ENCODE measurements at places on chromosomes 4 and X. TPM values are rescaled to one million over a fixed set of nuclear protein-coding genes. Genes with fewer than 3 reads are reported as not detected.

- DNase-seq = no peak
Observed at GRCh38 chr4:73485596-73485995, 4.1 kb downstream of the AFM start.

GRCh38 chr4:163042306-163042705 lies 124.4 kb downstream of the NAF1 start:
- no peak for DNase-seq

GRCh38 chrX:9609499-9609898 lies 144.6 kb downstream of the TBL1X start:
- DNase-seq = no peak

- DNase-seq = no peak
Observed at GRCh38 chr4:87224141-87224923, 3.9 kb upstream of the KLHL8 start.

GRID2 gene
- polyA plus RNA-seq = 0.57 TPM

GRCh38 chr4:160836431-160836830 lies 1327.4 kb downstream of the FSTL5 start:
- DNase-seq = no peak

CFAP299 gene
- 0.16 TPM for polyA plus RNA-seq

- DNase-seq = no peak
Observed at GRCh38 chr4:100075486-100076270, 114.6 kb downstream of the DDIT4L start.

DNA sequence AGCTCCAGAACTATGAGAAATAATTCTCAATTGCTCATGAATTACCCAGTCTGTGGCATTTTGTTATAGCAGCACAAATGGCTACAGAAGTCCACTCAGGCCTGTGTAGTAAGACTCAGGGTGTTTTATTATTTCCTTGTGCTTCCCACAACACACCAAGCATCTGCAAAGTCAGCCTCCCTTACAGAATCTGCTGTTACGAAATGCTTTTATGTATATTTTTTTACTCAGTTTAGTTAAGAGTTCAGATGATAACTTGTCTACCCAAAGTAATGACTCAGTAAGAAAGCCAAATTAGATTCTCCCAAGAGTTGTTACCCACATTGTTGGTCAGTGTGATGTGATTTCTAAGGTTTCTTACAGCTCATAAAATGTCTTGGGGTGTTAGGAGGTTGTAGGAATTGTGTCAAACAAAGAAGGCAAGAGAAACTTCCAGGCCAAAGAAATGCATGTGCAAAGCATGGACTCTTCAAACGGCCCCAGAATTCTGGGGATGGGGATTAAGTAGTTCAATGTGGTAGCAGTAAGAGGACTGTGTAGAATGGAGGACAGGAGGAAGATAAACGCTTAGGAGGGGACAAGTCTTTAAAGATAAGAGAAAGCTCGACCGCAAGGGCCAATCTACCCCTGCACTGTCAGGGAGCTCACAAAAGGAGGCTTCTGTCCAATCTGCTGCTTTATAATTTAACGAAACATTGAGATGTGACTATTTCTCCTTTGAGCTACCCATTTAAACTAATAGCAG lies 35.4 kb upstream of the TMEM184C start:
- DNase-seq = no peak

TCEAL2 gene
- polyA plus RNA-seq = 6.6 TPM

HGFAC gene
- 1.3 TPM for polyA plus RNA-seq

DNA sequence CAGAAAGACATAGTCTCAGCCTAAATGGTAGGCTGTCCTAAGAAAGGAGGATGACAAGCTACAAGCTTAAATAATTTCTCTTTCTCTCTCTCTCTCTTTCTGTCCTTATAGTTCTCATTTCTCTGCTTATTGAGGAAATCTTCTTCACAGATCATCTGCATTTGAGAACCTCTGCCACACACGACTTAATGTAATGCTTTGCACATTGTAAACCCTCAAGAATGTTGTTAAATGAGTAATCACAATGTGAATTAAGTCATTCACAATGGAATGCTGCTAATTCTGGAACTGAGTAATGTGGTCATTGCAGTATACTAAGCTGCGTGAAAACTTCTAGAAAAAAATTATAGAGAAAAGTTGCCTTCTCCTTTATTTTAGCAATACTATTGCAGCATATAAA lies 508.9 kb upstream of the FTHL17 start:
- no peak for DNase-seq

DNA sequence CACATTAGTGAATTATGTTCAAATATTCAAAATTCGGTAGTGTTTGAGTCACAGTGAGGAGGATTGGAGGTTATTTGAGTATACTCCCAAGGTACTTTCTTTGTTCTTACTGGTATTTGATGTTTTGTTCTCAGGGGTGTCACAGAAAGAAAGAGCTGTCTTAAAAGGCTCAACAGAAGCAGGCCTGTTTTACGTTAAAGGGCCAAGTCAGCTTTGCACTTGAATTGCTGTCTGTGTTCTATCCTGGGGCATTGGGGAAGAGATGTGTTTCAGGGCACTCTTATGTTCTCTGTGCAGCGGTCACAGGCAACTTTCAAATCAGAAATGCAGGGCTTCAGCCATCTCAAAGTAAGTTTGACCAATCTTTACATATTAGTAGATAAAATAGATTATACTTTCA lies 1113.1 kb upstream of the LCORL start:
- no peak for DNase-seq

- no peak for DNase-seq
Observed at GRCh38 chr4:83417566-83417965, 38.1 kb downstream of the HELQ start.

HTN3 gene
- not detected for polyA plus RNA-seq

GRCh38 chrX:10415306-10416001 lies 204.9 kb downstream of the MID1 start:
- no peak for DNase-seq

DNA sequence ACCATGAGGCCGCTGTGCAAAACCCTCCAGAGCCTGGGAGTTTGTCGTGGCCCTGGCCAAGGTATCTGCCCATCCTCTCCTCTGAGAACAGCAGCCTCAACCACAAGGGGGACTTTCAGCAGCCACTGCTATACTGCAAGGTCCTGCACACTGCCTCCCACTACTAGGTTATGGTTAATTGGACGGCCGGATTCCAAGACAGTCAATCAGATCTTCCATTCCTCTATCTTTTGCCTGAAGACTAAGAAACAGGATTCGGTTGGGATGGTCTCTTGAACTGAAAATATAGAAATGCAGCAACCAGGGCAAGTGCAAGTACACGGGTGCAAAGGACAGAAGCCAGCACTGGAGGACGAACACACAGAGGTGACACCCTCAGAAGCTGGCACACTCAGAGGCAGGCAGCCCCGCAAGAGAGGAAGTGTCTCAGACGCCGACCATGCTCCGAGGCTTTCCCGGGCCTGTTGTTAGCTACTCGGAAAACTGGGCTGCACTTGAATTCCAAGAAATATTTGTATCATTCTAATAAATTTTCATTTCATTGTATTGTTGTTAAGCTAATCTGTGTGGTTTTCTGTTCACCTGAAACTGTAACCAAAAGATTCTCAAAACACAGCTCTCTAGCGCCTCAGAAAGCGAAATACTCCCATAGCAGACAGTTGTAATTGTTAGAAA lies 63.3 kb downstream of the AFAP1 start:
- no peak for DNase-seq

MGAT4D gene
- polyA plus RNA-seq = not detected

DMP1 gene
- polyA plus RNA-seq = not detected

TMPRSS11D gene
- 0.06 TPM for polyA plus RNA-seq

DNA sequence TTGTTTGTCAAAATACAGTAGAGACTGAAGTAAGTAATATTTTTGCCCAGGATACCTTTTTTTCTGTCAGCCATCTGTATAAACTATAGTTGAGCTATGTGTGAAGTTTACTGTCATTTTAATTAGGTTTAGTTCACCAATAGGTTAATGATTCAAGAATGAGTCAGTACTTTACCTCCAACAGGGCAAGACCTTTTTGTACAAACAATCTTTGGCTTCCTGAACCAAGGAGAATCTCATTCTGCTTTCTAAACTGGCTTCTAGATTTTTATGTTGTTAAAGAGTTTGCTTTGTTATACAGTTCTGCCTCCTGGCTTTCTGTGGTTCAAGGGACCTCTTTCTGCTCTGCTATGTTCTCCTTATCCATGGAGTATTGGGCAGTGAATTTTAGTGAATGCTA lies 412.0 kb upstream of the NR3C2 start:
- DNase-seq = no peak

- no peak for DNase-seq
Observed at GRCh38 chrX:47605024-47605423, 14.6 kb downstream of the SYN1 start.

DNA sequence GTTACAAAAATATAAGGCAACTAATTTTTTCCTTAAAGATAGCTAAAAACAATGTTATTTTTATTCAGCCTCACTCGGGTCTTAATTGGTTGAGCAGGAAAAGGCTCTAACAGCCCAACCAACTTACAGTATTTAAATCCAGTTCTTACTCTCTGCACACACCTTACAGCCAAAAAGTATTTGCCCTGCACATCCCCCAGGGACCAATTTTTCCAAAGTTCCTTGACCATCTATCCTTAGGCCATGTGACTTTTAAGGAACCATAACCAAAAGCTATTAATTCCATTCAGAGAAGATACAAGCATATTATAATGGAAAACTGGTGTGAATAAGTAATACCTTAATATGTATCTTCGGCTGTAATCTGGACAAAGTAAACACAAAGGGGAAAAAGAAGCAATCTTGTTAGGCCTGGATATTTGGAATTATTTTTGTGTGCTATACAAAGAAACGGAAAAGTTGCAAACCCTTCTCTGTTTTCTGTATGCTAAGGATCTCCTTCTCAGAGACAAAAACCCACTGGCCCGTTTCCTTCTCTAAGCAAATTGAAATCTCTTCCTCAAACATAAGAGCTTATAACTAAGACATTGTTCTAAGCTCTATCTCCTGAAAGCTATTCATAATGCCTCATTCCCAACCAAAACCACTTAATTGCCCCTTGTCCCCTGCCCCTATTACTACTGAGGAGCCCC lies 1.0 kb upstream of the THAP9 start:
- peak; percentile 30 for DNase-seq

DNA sequence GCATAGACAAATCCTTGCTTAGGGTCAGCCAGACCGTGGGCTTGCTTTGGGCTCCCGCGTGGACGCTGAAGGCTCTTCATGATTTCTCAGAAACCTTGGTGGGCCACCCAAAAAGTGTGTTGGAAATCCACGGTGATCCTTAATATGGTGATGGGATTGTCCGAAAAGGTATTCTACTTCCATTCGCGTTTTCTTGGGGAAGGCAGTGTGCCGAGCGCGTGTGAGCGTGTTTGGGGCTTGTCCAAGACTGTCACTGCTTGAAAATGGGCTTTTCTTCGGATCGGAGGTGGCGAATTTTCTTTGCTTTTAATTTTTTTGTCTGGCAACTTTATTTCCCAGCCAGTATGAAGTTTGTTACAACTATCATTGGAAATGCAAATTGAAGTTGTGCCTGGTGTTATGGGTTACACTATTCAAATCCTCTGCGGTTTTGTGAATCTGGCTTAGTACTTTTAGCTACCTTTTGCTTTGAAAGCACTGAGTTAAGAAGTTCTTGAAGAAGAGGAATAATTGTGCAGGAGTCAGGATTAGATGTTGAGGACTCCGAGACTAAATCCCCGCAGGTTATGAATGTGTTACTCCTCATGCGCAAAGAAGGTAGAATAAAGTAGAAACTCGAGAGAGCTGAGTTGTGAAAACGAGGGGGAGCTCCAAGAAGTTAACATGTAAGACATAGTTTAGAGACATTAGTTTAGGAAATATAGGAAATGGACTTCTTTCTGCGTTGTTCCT lies 3.2 kb downstream of the SPRY1 start:
- DNase-seq = peak; percentile 66

NUP62CL gene
- 7.6 TPM for polyA plus RNA-seq

- peak; percentile 9 for DNase-seq
Observed at GRCh38 chr4:102263024-102263787, 82.1 kb downstream of the SLC39A8 start.

GRCh38 chr4:187811591-187811990 lies 184.0 kb upstream of the ZFP42 start:
- no peak for DNase-seq

- DNase-seq = no peak
Observed at GRCh38 chr4:66539745-66540144, 869.5 kb upstream of the EPHA5 start.

DNA sequence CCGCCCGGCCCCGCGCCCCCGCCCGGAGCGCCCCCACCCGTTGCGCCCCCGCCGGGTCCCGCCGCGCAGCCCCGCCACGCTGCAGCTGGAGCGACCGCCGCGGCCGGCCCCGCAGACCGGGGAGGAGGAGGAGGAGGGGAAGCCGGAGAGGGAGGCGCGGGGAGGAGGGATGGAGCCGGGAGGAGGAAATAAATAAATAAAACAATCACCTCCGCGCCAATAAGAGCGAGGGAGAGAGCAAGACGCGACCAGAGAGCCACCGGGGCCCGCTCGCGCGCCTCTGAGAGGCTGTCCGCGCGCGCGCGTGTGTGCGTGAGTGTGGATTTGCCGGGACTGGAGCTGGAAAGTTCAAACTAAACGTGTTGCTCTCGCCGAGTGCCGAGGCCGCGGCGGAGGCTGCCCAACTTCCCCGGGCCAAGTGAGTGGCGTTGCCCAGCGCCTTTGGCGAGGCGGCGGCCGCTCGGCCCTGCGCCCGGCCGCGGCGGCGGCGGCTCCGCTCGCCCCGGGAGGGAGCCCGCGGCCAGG lies 2184.4 kb upstream of the TENM3 start:
- DNase-seq = peak; percentile 16

PRKG2 gene
- 61.2 TPM for polyA plus RNA-seq

- DNase-seq = no peak
Observed at GRCh38 chrX:13345037-13345436, 25.2 kb upstream of the ATXN3L start.

Measured in large intestine (tissue), 12 donors.